ENCODE measurements at places on chromosomes 2 and 18.

DNA sequence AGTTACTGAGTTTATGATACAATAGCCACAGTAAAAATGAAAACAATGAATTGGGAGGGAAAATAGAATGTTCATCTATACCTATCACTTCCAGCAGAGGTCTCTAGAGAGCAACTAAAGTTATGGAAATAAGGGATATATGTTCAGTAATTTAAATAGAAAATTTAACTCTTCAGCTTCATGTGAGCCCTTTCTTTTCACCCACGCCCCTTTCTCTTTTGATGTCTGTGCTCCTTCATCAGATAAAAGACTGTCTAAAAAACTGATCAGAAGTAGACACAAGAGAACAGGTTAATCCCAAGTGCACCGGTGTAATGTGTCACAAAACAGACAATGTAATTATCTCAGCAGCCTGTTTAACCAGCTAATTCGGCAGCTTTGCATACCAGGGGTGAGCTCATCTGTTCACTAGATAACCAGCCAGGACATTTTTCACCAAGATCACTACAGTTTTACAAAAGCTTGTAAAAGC, 238.5 kb upstream of the ERBB4 start:
- no peak for DNase-seq

DNA sequence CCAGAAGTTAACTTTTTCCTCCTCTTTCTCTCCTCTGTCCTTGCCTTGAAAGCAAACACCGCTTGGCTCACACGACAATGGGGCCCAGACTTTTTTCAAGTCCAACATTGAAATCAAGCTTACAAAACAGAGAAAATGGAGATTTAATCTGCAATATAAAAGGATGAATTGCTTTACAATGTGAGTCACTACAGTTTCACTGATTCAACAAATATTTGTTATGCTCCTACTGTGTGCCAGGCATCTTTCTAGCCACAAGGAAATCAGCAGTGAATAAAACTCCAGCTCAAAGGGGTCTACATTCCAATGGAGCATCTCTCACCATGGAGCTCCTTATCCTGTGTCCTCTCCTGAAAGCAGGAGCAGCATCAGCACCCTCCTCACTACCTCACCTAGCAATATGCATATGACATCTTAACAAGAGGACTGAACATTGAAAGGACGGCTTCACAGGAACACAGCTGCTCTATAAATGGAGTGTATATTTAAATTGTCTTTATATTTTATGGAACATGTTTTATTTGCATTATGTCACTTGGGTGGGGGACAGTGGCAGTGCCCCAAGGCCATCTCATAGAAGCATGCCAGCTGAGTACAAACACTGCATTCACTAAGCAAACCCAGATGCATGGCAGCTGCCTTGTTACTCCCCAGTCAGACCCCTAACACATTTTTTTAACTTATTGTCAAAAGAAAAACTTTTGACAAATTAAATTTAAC, 39.5 kb downstream of the PKDCC start:
- no peak for DNase-seq

DNA sequence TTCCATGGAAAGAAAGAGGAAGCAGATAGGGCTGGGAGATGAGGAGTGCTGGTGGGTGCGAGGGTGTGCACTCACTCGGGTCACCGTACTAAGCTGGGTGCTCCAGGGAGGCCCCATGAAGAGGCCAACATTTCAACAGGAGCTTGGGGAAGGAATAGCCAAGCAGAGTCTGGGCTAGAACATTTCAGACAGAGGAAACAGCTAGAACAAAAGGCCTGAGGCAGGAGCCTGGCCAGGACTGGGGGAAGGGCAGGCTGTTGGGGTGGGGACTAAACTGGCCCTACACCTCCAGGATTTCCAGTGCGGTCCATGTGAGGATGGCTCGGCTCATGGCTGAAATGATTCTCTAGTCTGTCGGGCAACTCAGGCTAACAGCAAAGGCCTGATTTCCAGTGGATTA, 90.8 kb downstream of the ZFP36L2 start:
- DNase-seq, result no peak

DNA sequence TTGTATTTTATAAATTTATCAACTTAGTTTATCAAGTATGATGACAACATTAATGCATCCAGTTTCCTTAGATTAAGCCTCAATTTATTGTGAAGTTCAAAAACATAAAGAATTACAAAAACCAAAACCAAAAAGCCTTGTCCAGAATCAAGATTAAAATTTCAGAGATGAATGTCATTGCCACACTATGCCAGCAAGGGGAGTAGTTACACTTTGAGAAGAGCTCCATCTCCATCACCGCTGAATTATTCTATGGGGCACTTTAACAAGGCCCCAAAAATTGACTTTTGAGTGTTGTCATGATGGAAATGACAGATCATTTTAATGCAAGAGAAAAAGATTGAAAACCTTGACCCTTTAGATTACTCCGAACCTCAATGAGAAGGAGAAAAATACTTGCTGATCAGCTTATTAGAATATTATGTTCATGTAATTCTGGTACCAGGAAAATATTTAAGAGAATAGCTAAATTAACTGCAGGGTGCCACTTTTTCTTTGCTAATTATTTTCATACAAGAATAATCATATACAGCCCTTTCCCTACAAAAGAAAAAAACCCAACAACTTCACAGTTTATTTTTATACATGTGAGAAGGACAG, 152.5 kb upstream of the AQP4 start:
- DNase-seq, result no peak

DNA sequence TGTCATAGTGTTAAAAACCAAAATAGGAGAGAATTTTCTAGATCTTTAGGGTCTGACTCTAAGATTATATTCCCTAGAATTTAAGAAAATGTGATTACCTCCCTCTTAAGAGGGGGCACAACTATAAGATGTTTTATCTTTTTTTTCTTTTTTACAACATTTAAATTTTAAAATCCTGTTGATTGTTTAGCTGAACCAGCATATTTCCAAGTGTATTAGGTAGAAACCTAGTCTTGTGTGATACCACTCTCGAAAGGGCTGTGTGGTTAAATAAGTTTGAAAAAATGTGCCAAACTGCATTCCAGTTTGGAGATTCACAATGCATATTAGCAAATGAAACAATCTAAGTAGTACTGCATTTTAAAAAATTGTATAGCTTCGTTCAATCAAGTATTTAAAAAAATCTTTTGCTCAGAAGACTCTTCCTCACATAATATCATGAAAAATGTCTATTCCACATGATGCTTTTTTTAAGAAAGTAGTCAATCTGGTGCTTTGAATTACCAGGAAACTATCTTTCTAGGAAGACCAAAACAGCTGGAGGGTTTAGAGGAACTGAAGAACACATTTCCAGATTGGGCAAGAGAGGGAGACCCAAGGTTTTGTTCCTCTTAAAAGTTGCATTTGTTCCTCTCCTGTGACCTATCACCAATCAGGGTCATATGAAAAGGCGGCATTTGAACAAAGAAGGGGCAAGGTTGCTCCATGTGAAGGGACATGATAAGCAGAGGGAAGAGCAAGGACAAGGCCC, 98.8 kb downstream of the DPP4 start:
- DNase-seq, result no peak

- no peak for DNase-seq
Observed at GRCh38 chr2:127665267-127665893, 9.9 kb downstream of the LIMS2 start.

- DNase-seq, result no peak
Observed at GRCh38 chr2:176167398-176167797, 10.3 kb downstream of the HOXD3 start.

DNA sequence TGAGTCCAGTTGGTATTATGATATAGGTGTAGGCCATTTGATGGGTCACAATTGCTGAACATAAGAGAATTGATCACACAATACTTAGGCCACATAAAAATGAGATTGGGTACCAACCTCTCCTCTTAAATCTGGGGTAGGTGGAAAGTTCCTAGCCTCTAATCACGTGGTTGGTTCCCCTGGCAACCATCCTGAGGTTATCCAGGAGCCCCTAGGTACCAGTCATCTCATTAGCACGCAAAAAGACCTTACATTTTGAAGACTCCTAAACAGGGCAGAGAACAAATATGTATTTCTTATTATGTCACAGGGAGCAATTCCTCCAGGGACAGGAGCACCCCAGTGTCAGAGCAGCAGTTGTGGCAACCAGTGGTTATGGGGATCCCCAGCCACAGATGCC, 12.7 kb upstream of the SELENOI start:
- DNase-seq, result no peak

GRCh38 chr2:105754011-105754410, 9.3 kb downstream of the NCK2 start:
- no peak for DNase-seq

GRCh38 chr18:79856119-79857007, 58.6 kb downstream of the KCNG2 start:
- peak; percentile 49 for DNase-seq

DNA sequence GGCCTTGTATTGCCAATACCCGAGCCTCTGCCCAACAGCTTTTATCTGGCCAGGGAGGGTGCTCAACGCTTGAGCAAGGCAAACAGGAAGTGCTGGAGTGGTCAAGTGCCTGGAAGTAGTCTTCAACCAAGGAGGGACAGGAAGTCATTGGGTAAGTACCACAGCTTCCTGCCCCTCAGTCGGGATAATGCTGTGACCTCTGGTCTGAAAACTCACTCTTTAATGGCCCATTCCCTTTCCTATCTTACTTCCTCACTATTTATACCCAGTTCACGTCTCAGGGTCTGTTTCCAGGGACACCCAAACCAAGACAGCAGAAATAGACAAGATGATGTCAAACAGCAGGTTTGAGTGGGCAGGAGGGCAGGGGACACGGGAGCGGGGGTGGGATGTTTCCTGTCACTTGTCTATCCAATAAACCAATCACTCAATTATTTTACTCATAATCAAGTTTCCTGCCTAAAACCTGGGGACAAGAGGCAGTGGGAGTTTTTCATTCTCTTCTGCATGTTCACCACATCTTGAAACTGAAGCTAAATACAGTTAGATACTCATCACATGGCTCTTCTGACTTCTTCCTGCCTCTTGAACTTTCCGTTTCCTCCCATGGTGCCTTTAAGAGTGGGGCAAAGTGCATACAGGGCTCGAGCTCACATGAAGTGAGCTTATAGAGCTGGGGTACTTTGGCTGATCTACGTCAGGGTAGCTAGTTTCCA, 68.9 kb upstream of the CAB39 start:
- no peak for DNase-seq

GRCh38 chr2:96195410-96196066, 13.1 kb downstream of the STARD7 start:
- no peak for DNase-seq

DNA sequence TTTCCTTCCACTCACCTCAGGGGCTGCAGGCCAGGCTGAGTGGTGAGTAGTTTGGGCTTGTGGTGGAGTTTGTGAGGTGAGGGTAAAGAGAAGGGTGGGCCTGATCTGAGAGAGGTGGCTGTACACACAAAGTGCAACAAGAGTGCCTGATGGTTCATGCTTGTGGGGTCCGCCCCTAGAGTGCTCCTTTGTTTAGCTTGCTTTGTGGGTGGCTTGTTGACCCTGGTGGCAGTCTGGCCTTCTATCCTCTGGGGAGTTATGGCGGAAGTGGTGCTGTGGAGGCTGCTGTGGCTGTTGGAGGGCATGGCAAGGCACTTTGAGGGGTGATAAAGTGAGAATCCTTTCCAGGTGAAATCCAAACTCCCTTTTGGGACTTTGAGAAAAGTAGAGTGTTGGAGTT, 10.6 kb downstream of the UBE2F start:
- no peak for DNase-seq

DNA sequence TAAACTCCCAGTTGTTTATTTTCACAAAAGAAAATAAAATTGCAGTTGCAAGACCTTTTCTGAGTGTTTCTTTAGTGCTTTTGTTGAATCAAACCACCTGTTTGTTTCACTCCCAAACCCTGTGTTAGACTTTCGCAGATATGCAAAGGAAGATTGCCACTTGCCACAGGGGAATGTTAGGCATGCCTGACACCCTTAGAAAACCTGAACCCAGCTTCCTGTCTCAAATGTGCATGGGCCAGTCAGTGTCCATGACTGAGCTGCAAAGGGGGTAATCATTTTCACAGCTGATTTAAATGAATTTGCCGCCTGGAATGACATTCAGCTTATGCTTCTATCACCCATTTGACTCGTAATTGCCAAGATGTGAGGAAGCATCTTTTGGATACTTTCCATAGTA, 17.5 kb downstream of the TGOLN2 start:
- DNase-seq, result no peak

GRCh38 chr2:117953231-117953630, 60.6 kb downstream of the CCDC93 start:
- DNase-seq, result no peak

DNA sequence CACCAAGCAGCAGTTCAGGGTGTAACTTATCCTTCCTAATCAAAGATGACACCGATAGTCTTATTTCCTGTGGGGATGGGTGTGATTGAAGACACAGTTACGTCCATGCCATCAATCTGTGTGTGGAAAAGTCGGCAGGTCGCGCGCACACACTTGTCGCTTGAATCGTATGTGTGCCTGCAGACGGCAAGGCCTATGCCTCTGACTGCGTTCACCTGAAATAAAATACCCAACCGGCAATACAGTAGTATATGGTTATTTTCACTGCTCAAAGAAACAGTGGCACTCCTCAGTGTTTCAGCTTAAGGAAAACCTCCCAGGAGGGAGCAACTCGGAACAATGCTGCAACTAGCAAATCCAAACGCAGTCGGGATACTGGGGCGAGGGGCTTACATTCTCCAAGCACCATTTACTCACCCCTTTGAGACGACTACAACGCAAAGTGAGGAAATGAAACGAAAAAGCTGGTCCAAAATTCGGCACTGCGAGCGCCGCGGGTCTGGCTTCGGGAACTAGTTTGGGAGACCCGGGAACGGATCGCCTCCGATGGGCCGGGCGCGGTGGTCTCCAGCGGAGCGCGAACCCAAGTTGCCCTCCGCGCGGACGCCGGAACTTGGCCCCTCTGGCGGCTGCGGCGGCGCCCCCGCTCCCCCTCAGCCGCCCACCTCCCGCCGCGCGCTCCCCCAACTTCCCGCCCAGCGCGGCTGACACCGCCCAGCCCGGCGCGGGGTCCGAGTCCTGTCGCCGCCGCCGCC, 675 bp downstream of the PRKD3 start:
- DNase-seq, result no peak

DNA sequence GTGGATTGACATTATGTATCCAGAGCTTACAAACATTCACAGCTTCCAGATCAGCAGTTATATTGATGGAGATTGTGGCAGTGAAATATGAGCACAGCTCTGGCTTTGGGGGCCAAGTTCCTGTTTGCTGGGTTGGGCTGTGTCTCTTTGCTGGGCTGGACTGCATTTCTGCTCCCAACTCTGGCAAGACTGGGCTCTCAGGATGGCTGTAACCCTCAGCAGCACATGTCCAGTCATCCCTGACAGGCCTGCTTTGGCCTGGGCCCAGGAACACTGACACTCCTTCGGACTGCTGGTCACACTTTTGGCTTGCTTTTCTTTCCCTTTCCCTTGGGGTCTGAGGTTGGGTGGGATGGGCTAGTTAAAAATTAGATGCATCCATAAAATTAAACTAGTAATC, 17.9 kb upstream of the VPS4B start:
- DNase-seq, result no peak

- no peak for DNase-seq
Observed at GRCh38 chr2:170247333-170247732, 69.4 kb downstream of the MYO3B start.

Measured in WTC11 (cell line).